ENCODE measurements at places on chromosomes 7 and 10. TPM values are rescaled to one million over a fixed set of nuclear protein-coding genes. Genes with fewer than 3 reads are reported as not detected.

GRCh38 chr10:2994221-2994961 is 73.0 kb upstream of the PFKP start:
- H3K36me3 ChIP-seq, result no peaks in the 10 kb centered on the region
- no peak for DNase-seq
- H3K27me3 ChIP-seq, result no peaks in the 10 kb centered on the region
- no peak overlapping the region for H3K27ac ChIP-seq
- H3K4me1 ChIP-seq, result no peaks in the 10 kb centered on the region

DNA sequence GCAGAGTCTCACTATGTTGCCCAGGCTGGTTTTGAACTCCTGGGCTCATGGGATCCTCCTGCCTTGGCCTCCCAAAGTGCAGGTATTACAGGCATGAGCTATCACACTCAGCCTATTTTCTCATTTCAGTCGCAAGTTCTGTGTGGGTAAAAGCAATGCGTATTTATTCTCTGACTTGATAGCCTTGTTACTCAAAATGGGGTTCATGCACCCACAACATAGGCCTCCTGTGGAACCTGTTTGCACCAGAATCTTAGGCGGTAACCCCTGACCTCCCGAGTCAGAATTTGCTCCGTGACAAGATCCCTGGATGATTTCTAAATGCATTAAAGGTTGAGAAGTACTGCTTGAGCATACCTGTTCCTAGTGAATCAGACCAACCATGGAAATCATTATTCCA is 7.3 kb downstream of the IL2RA start:
- no peaks in the 10 kb centered on the region for H3K4me1 ChIP-seq
- H3K4me3 ChIP-seq, result no peak overlapping the region
- H3K36me3 ChIP-seq, result no peaks in the 10 kb centered on the region
- no peak overlapping the region for H3K27ac ChIP-seq
- DNase-seq, result no peak

DNA sequence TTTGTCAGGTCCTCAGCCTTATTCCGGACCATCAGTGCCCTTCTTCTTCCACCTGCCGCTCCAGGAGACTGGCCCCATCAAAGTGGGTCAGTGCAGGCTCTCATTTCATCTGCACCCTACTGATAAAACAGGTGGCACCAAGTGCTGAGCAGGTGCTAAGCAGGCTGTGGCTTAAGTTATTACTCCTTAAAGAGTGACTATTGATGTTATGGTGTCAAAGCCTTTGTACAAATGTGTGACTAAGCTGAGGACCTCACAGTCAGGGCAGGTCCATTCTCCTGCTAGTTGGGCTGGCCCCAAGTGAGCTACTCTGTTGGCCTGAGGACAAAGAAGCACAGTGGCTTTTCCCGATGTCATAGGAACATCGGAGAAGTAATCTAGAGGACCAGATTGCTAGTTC is 11.2 kb upstream of the CALD1 start:
- peaks cover 22% of the 10 kb centered on the region for H3K4me1 ChIP-seq
- no peak overlapping the region for H3K4me3 ChIP-seq
- H3K27me3 ChIP-seq, result no peaks in the 10 kb centered on the region
- H3K27ac ChIP-seq, result peak overlapping the region; percentile 83
- no peaks in the 10 kb centered on the region for H3K36me3 ChIP-seq
- DNase-seq, result no peak

- no peak overlapping the region for H3K27ac ChIP-seq
- no peaks in the 10 kb centered on the region for H3K36me3 ChIP-seq
- peaks cover 52% of the 10 kb centered on the region for H3K27me3 ChIP-seq
- DNase-seq, result no peak
- H3K4me1 ChIP-seq, result no peaks in the 10 kb centered on the region
Measured at GRCh38 chr10:133140417-133141143, 19.4 kb upstream of the KNDC1 start.

- no peaks in the 10 kb centered on the region for H3K36me3 ChIP-seq
- peak; percentile 92 for DNase-seq
- H3K4me1 ChIP-seq, result peaks cover 26% of the 10 kb centered on the region
- peak overlapping the region; percentile 100 for H3K4me3 ChIP-seq
Measured at GRCh38 chr7:77538281-77539212, 1.5 kb downstream of the PTPN12 start.

The ELAPOR2 gene
- total RNA-seq, result 16.5 TPM

Measured in tibial nerve (tissue), 4 donors.